ENCODE measurements at places on chromosomes 12 and 14. TPM values are rescaled to one million over a fixed set of nuclear protein-coding genes. Genes with fewer than 3 reads are reported as not detected.

GRCh38 chr12:951176-951575, 1.7 kb upstream of the RAD52 start:
- H3K27me3 ChIP-seq = no peaks in the 10 kb centered on the region
- no peak overlapping the region for H3K4me3 ChIP-seq
- no peak for DNase-seq
- H3K4me1 ChIP-seq = peaks cover 15% of the 10 kb centered on the region
- no peak overlapping the region for H3K27ac ChIP-seq

DNA sequence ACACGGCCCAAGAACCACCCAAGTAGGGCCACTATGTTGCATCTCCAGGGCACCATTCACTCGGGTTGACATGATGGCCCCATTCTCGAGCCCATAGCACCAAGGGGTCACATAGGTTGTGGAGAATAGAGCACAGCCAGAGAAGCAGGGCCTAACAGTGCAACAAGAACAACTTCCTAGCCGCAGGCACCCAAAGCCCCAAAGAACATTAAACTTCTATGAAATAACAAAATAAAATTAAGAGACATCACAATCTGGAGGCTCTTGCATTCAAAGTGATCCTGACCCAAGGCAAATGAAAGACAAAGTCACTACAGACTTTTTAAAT, 1.9 kb downstream of the KRT4 start:
- H3K4me1 ChIP-seq = no peaks in the 10 kb centered on the region
- no peak overlapping the region for H3K27ac ChIP-seq
- H3K36me3 ChIP-seq = no peaks in the 10 kb centered on the region
- DNase-seq = no peak
- no peaks in the 10 kb centered on the region for H3K27me3 ChIP-seq
- H3K4me3 ChIP-seq = no peak overlapping the region

- DNase-seq = no peak
- no peaks in the 10 kb centered on the region for H3K27me3 ChIP-seq
- H3K4me1 ChIP-seq = no peaks in the 10 kb centered on the region
- H3K4me3 ChIP-seq = no peak overlapping the region
- no peak overlapping the region for H3K27ac ChIP-seq
These were observed 57.5 kb downstream of the SOS2 start for GRCh38 chr14:50173891-50174290.

The COQ6 gene
- total RNA-seq = 20.3 TPM

DNA sequence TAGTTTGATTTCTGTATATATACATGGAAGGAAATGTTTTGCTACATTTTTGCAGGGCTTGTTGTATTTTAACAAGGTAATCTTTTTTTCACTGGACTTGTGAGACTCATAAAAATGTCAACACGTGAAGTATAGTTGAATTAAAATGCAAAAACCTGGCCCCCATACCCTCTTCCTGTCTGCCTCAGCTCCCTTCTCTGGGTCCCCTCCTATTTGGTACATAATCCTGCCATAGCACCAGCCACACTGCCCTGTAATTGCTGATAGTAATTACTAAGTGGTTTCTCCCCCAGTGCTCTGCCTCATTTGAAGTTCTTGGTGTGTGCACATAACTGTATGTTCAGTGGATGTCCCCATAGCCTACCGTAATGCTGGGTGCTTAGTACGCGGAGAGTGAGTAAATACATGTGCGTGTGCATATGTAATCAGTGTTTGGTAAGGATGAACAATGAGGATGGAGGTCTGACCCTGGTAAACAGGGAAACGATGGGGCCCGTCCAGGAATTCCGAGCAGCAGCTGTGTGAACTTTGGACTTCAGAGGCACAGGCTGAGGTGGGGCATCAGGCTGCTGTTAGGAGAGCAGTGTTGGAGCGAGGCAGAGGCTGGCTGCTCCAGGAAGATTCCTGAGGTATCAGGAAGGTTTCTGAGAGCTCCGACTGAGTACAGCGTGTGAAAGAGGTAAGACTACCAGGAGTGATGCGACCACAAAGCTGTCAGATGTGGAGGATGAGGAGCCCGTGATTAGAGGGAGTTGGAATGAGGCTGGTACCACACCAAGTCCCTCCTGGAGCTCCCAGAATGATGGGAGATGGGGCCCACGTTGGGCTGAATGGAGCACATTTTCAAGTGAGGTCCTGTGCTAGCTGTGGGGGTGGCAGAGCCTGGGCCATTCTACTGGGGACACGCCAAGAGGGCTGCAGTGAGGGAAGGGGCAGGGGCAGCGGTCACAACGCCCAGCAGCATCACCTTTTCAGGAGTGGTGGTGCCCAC, 106.8 kb downstream of the PELI2 start:
- H3K4me1 ChIP-seq = peaks cover 2% of the 10 kb centered on the region
- H3K27me3 ChIP-seq = no peaks in the 10 kb centered on the region

All from endothelial cell of umbilical vein (primary cell).